Sigmoid colon (tissue), 7 donors: ENCODE measurements at places on chromosomes 5 and 9. TPM values are rescaled to one million over a fixed set of nuclear protein-coding genes. Genes with fewer than 3 reads are reported as not detected.

GRCh38 chr5:149913436-149914419, 30.9 kb downstream of the PDE6A start:
- no peaks in the 10 kb centered on the region for H3K27me3 ChIP-seq
- H3K4me1 ChIP-seq = no peaks in the 10 kb centered on the region
- H3K27ac ChIP-seq = no peak overlapping the region
- H3K36me3 ChIP-seq = no peaks in the 10 kb centered on the region
- H3K4me3 ChIP-seq = no peak overlapping the region

DNA sequence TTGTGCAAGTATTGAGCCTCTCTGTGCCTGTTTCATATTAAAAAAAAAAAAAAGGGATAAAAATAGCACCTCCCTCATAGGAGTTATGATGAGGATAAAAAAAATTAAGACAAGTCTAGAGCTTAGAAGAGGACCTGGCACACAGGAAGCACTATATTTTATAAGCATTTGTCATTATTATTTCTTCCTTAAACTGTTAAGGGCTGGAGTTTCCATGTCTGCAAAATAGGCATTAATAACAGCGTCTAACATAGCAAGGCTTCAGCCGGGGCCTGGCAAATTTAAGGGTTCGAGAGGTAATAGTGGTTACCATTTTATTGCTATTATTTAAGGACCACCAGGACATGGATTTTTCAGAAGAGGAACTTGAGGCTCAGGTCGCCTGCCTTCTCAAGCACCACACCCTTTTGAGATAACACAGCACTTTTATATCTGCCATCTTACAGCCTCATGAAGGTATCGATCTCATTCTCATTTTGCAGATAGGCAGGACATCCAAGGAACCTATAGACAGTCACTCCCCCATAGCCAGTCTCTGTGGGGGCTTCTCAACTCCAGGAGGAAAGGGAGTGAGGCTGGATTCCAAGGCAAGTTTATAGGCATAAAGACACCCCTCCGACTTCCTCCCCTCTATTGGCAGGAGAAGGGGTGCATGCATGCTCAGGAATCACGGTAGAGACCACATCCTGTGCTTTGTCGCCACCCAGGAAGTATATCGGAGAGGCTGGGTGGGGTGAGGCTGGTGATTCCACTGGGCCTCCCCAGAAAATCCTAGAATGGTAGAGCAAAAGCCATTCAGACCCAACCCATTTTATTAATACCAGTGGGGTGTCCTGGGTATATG, 2.4 kb downstream of the ANXA6 start:
- no peaks in the 10 kb centered on the region for H3K36me3 ChIP-seq
- peaks cover 68% of the 10 kb centered on the region for H3K4me1 ChIP-seq
- peak overlapping the region; percentile 95 for H3K27ac ChIP-seq
- no peak for DNase-seq
- peak overlapping the region; percentile 82 for H3K4me3 ChIP-seq

The LCN10 gene
- total RNA-seq = 2.1 TPM

- no peak overlapping the region for H3K27ac ChIP-seq
- no peak for DNase-seq
- no peaks in the 10 kb centered on the region for H3K36me3 ChIP-seq
- H3K4me1 ChIP-seq = peaks cover 8% of the 10 kb centered on the region
- H3K4me3 ChIP-seq = no peak overlapping the region
These were observed 31.0 kb downstream of the CYSTM1 start for GRCh38 chr5:140205952-140206351.

The TRIP13 gene
- total RNA-seq = 0.16 TPM

GRCh38 chr9:91948101-91948596, 1.9 kb downstream of the ROR2 start:
- no peaks in the 10 kb centered on the region for H3K27me3 ChIP-seq
- H3K4me3 ChIP-seq = peak overlapping the region; percentile 66
- peaks cover 52% of the 10 kb centered on the region for H3K4me1 ChIP-seq
- peak; percentile 81 for DNase-seq

The FAM153A gene
- total RNA-seq = 2.1 TPM

- H3K27me3 ChIP-seq = peaks cover 72% of the 10 kb centered on the region
- H3K4me3 ChIP-seq = peak overlapping the region; percentile 12
- H3K27ac ChIP-seq = peak overlapping the region; percentile 76
These were observed 3.2 kb upstream of the NRARP start for GRCh38 chr9:137305060-137305797.

DNA sequence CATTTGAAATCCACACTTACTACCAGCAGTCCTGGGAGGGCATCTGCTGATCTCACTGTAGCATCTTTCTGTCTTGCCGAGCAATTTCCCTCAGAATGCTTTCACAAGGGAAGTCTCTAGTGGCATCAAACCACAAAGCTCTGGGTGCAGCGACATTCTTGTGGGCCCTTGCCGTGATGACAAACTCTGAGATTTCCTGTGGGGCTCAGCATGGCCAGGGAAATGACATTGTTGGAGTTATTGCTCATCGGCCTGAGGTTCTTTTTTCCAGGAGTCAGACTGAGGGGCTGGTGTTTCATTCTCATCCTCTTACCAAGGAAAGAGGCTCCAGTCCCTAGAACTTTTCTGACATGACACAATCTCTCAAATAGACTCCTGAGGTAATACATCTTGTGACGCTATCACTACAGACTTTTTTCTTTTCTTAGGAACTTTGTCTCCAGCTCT, 51.4 kb downstream of the PFDN1 start:
- DNase-seq = no peak
- no peaks in the 10 kb centered on the region for H3K27me3 ChIP-seq
- H3K27ac ChIP-seq = no peak overlapping the region
- peaks cover 34% of the 10 kb centered on the region for H3K4me1 ChIP-seq

DNA sequence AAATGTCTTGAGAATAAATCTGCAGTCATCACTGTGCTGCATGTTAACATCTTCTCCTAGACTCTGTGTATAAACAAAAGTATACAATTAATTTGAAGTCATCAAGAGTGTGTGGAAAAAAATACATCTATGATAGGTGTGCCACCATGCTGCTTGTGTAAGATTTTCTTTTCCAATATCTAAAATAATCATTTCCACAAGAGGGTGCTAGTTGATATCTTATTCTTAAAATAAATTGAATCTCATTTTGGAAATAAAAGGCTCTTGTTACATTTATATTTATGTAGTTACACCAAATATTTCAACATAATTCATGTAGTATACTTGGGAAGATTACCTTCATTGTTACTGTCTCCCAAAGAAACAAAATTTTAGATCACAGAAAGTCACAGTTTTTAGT, 14.1 kb upstream of the MOCS2 start:
- no peaks in the 10 kb centered on the region for H3K27me3 ChIP-seq
- H3K4me1 ChIP-seq = no peaks in the 10 kb centered on the region
- no peaks in the 10 kb centered on the region for H3K36me3 ChIP-seq
- H3K27ac ChIP-seq = no peak overlapping the region
- DNase-seq = no peak
- no peak overlapping the region for H3K4me3 ChIP-seq

DNA sequence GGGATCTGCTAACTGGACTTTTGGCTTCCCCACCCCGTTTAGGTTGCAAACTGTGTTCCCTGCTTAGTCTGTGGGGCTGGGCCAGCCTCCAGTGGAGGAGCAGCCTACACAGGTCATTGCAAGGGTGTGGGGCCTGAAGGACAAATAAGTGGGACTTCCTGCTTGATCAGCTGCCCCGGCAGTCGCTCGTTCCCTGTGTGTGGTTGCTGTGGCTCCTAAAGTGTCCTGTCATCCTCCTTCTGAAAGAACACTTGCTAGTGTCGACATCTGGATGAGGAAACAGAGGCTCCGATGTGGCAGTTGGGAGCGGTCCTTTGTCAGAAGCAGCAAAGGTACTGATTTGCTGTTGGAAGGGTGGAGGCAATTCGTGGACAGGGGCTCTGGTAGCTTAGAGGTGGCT, 88.9 kb upstream of the TBCA start:
- H3K4me3 ChIP-seq = no peak overlapping the region
- no peaks in the 10 kb centered on the region for H3K36me3 ChIP-seq
- H3K27ac ChIP-seq = no peak overlapping the region
- no peak for DNase-seq
- H3K4me1 ChIP-seq = no peaks in the 10 kb centered on the region
- H3K27me3 ChIP-seq = no peaks in the 10 kb centered on the region

DNA sequence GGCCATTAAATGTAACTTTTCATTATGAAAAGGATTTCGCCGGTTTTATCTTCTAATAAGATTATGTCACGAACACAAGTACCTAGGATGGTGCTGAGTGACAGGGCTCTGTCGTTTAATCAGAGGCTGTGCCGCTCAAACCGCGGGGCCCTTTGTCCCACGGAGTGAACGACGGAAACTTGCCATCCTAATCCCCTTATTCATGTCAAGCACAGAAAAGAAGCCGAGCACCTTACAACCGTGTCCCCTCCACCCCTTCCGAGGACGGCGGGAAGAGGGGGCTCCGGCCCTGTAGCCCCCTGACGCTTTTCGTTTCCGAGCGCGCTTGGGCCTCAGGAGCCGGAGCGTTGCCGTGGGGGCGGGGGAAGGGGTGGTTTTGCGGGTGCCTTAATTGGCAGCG, 11.2 kb downstream of the LMX1B start:
- H3K27me3 ChIP-seq = peaks cover 71% of the 10 kb centered on the region
- H3K27ac ChIP-seq = no peak overlapping the region
- no peak for DNase-seq
- H3K4me1 ChIP-seq = peaks cover 35% of the 10 kb centered on the region

DNA sequence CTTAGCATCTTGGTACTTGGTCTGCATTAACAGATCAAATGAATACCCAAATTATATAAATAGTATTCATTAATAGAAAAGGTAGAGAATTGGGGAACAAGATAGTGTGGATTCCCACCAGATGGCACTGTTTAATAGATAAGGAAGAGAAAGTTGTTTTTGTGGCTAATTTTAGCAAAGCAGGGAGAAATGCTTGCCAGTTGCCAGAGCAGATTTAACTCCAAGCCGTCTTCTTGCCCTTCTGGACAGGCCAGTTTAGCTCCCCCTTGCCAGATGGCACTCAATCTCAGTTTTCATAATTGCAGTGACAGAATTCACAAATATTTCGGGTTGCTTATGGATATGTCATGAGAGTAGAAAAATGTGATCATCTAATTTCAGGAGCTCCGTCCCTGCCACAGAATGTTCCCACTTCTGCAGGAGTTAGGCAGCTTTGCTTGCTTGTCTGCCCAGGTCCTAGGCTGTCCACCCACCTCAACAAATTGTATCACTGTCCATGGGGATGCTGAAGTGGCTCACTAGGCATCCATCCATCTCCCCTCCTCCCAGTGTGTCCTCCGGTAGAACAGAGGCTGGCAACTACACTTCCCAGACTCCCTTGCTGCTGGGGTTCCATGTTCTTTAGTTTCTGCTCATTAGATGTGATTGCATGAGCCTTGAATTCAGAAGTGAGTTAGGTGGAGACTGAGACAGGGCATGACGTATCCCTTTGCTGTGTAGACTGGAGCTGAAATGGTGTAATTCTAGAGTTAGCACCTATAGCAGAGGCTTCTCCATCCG, 11.8 kb upstream of the HEXB start:
- no peaks in the 10 kb centered on the region for H3K36me3 ChIP-seq
- no peaks in the 10 kb centered on the region for H3K27me3 ChIP-seq
- H3K27ac ChIP-seq = peak overlapping the region; percentile 51
- no peaks in the 10 kb centered on the region for H3K4me1 ChIP-seq
- peak overlapping the region; percentile 20 for H3K4me3 ChIP-seq

DNA sequence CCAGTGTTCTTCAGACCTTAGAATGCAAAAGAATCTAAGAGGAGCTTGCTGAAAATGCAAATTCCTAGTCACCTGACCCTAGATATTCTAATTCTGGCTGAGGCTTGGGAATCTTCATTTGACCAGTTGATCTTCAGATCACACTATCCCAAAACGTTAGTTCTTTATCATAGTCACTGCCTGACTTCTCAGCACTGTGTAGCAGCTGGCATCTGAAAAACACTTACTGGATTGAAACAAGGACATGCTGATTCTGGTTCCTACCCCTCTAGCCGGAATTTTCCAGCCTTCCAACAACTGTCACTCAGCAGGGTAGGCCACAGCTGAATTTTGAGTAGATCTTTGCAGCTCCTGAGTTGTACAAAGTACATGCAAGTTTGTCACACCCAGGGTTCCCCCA, 72.2 kb downstream of the EBF1 start:
- H3K36me3 ChIP-seq = no peaks in the 10 kb centered on the region
- peaks cover 13% of the 10 kb centered on the region for H3K4me1 ChIP-seq
- no peak overlapping the region for H3K27ac ChIP-seq

GRCh38 chr5:32565145-32565544, 20.2 kb upstream of the SUB1 start:
- no peaks in the 10 kb centered on the region for H3K27me3 ChIP-seq
- no peak overlapping the region for H3K27ac ChIP-seq
- no peak for DNase-seq

- peaks cover 20% of the 10 kb centered on the region for H3K36me3 ChIP-seq
- H3K4me3 ChIP-seq = no peak overlapping the region
- no peak overlapping the region for H3K27ac ChIP-seq
- DNase-seq = no peak
- no peaks in the 10 kb centered on the region for H3K27me3 ChIP-seq
These were observed 4.6 kb upstream of the DPH7 start for GRCh38 chr9:137583347-137583746.
